ENCODE measurements at places on chromosomes 1 and 21.
A peak's percentile ranks its signal among the peaks of the same experiment; 100 is the strongest.

DNA sequence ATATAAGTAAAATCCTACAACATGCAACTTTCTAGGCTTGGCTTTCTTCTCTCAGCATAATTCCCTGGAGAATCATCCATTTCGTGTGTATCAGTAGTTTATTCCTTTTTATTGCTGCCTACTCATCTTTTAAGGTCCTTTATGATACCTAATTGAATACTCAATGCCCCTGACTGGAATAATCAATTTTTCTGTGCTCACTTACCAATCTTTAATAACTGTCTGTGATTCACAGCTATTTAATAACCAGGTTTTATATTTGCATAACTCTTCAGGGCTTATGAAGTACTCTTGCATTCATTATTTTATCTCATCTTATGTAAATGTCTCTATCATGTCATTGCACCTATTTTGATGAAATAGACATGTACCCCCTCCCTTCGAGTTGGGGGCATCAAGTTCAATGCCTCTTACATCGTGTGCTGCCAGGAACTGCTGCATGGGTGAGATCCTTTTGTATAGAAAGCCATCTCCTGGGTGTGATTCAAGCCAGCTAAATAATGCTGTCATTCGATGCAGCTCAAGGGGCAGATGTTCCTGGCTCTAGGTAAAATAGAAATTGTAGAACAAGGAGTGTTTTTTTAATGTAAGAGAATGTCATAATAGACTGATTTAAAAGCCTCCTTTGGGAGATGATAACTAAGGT lies 222.7 kb downstream of the SLC35F3 start:
- no peak for DNase-seq

DNA sequence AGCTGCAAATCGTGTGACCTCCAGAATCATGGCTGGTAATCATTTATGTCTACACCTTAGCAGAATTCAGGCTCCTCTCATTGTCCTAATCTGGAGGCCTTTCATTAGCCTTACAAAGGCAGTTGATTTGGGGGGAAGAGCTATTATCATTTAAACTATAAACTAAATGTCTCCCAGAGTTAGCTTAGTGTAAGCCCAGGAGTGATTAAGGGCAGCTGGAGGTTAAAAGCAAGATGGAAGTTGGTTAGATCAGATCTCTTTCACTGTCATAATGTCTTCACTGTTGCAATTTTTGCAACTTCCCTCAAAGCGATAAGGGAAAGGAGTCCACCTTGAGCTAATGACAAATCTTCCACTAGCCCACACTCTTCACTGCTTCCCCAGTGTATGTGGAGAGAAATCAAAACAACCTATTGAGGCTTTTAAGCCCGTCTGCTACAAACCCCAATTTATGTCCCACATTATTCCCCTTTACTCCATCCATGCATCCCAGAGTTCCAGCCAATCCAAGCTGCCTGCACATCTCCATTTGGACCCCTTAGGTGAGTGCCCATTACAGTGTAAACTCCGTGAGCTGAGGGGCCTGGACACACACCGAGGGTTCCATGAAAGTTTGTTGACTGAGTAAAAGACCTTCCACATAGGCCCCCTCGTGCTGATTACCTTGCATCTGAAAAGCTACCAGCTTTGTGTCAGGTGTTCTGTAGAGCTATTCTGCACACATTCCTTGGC lies 61.5 kb upstream of the KLHDC7A start:
- no peak for DNase-seq

DNA sequence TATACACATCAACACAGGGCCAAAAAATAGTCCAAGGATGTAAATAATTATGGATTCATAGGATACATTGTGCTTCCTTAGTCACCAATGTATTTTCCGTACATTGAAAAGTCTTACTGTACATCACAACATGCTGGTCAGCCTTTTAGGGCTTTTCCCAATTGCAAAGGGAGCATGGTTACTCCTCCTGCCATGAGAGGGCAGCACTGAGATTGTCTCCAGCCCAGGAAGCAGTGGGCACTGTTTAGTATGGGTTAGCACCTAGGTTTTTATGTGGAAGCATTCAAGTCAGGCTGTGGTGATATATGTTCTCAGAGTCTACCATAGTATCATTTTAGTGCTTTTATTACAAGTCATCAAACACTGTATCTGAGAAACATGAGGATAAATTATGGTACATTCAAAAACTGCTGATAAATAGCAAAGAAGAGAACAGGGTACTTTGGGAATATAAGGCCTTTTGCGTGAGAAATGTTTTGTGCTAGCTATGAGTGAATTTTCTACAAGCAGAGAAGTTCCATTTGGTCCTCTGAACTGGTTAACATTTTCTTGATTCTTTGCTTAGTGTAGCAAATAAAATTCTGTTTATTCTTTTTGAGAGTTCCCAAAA lies 34.0 kb downstream of the ST6GALNAC5 start:
- no peak for DNase-seq

DNA sequence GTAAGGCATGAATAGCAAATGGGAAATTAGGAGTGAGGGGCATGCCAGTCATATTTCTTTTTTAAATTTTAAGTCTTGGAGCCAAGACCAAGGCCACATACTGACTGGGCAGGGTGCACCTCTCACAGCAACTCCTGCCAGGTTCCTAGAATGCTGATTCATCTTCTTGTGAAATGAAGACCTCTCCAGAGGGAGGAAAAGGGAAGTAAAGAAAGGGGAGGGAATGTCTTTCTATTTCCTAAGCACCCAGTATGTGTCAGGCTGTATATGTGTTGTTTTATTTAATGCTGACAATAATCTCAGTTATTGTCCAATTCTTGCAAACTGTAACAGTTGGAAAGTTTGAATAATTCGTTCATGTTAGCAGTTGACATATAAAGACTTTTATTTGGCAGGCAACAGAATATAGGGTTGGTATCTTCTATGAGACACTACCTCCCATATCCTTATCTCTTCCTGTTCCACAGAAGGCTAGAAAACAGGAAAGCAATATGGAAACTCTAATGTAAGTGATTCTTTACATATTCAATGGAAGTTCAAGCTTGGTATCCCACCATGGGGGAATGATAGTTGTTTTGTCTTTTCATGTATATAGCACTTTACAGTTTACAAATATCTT lies 259.1 kb upstream of the USP24 start:
- DNase-seq, result no peak

- no peak for DNase-seq
Measured at GRCh38 chr1:113660088-113660487, 99.2 kb downstream of the PHTF1 start.

GRCh38 chr1:225746361-225747179 lies 31.1 kb upstream of the SRP9 start:
- DNase-seq, result no peak

DNA sequence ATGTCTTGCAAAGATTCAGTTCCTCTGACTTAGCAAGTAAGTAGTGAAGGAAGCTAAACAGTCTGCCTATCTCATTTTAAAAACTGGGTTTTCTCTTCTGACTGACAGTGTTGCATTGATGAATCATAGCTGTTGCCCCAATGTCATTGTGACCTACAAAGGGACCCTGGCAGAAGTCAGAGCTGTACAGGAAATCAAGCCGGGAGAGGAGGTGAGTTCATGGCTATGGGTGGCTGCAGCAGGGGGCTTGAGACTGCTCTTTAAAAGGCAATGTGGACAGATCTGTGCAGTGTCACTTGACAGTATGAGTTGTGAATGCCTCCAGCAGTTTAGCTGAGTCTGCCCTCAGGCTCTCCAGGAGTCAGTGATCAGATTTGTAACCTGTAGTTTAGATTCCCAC lies 46.6 kb downstream of the SMYD2 start:
- DNase-seq, result no peak

GRCh38 chr1:31727849-31728248 lies 24.0 kb upstream of the COL16A1 start:
- DNase-seq, result no peak

DNA sequence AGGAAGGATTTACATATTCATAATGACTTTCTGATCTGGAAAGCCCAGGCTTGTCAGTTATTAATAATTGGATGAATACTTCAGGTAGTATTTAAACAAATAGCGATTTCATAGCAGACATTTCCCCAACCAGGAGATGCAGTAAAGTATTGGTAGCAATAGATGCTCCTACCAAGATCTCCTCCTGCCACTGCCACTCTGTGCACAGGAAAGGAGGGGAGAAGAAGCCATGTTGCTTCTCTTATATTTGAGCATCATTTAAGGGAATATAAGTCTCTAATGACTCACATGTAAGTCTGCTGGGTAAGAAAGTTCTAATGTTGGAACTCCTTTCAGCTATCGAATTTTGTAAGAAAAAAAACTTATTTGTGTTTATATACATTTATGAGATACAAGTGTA lies 420 bp upstream of the IFI16 start:
- DNase-seq, result no peak

DNA sequence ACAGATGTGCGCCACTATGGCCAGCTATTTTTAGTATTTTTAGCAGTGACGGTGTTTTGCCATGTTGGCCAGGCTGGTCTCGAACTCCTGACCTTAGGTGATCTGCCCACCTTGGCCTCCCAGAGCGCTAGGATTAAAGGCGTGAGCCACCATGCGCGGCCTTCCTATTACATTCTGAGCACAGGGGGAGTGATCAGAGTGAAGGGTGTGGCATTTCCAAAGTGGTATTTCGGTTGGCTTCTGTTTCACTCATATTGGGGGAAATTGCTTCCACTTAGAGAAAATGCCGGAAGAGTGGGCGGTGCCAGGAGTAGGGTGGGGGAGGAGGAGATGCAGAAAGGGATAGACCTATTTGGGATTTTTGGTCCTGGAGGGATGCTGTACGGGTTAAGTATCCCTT lies 4.3 kb downstream of the PIK3CD start:
- no peak for DNase-seq

GRCh38 chr1:200130552-200130951 lies 103.0 kb downstream of the NR5A2 start:
- no peak for DNase-seq

- DNase-seq, result no peak
Measured at GRCh38 chr1:182587666-182588499, 1.2 kb downstream of the RNASEL start.

GRCh38 chr1:85224734-85225623 lies 24.2 kb upstream of the SYDE2 start:
- DNase-seq, result no peak

DNA sequence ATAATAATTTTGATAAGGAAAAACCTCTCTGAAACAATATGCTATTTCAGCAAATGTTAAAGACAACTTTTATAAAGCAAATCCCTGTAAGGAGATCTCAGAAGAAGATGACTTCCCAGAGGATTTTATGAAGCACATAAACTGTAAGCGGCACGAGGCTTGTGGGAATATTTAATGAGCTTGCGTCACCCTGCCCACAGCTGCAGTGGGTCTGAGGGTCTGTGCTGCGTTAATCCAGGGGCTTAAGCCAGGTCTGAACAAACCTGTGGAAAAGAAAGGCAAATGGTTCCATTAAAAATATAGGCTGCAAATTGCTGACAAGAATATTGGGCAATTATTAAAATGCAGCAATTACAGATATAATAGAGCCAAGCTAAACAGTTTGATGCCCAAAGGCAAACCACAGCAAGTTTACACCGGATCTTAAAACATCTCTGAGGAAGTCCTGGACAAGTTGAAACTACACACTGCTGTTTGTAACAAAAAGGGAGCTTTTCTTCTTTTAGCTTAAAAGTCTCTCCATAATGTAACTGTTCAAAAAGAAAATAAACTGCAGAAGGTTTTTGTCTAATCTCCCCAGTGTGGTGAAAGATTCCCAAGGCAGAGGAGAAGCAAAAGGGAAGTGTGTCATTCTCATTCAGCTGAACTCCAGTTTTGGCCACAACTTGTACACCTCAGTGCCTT lies 21.8 kb downstream of the TGFBR3 start:
- DNase-seq, result no peak

- no peak for DNase-seq
Measured at GRCh38 chr1:31926853-31927660, 11.1 kb downstream of the PTP4A2 start.

DNA sequence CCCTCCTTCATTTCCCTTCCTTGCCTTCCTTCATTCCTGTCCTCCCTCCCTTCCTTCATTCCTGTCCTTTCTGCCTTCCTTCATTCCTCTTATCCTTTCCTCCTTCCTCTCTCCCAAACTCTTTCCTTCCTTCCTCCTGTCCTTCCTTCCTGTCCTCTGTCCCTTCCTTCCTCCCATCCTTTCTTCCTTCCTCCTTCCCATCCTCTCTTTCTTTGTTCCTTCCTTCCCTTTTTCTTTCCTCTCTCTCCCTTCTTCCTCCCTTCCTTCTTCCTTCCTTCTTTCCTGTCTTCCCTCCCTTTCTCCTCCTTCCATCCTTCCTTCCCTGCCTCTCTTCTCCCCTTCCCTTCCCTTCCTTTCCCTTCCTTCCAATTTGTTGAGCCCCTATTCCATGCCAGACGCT lies 15.8 kb upstream of the JUN start:
- no peak for DNase-seq

DNA sequence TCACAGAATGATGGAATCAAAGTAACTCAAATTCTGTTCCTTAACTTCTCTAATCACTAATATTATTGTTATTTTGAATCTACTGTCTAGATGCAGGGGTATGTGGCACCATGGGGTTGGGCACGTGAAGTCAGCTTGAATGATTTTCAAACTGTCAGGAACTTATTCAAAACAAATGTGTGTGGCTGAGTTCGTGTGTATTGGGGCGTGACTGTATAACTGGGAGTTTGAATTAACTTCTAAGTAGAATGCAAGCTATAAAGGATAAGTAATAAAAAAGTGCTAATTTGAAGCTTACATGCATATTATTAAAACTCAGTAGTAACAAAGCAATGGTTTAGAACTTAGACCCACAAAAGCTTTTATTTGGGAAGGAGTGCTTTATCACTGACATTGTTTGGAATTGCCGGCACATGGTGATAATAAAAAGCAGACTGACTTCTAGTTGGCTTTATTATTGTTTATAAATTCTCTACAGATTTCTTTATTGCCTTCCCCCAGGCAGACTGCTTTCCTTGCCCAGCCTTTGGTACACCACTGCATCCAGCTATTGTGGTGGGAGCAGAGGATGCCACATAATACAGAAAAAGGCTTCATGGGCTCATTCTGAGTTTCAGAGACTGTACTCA lies 84.3 kb downstream of the TENT5C start:
- no peak for DNase-seq

- no peak for DNase-seq
Measured at GRCh38 chr1:175157200-175157599, 35.4 kb downstream of the KIAA0040 start.

GRCh38 chr1:213564215-213564659 lies 423.5 kb upstream of the PROX1 start:
- no peak for DNase-seq

GRCh38 chr1:241331328-241332036 lies 25.5 kb downstream of the RGS7 start:
- DNase-seq, result no peak

- DNase-seq, result peak; percentile 26
Measured at GRCh38 chr1:181038399-181038873, 4.7 kb downstream of the MR1 start.

DNA sequence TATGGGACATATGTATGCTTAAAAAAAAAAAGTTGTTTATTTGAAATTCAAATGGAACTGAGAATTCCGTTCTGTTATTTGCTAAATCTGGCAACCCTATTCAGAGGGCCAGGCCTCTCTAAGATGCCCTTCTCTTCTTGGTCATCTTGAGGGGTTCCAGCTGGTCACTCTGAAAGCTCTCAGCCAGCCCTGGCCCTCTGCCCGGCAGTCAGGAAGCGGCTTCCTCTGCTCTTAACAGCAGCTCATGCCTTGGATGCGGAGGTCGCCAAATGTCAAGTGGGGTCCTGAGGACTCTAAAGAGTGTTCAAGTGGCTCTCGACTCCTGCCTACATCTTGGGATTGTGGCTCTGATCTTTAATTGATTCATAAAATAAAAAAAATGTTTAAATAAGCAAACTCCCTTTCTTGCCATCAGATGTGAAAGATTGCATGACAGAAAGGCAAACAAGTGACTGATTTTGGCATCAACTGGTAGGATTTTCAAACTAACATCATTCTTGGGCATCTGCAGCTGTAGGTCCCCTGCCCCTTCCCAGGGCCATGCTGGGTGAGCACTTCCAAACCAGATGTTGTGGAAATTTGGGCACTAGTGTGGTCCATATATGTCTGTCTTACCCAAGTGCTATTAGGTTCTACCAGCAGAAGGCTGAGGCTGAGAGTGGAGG lies 130.8 kb downstream of the PRDM2 start:
- DNase-seq, result no peak

Data from stimulated activated CD4-positive, alpha-beta T cell treated with anti-CD3 and anti-CD28 coated beads, Interleukin-1b, Interleukin-23, amount 100 ng/mL, for 1 hour (primary cell).